Activated T-helper 1 cell treated with anti-CD3 and anti-CD28 coated beads, Interleukin-12 subunit alpha, Interleukin-12 subunit beta, Interleukin-2, Interleukin-4 antibody, amounts not matched to agents 30 ng/mL and 10 ng/mL and 1 ng/mL, durations not matched to agents 14 hours and 24 hours and 36 hours (primary cell): ENCODE measurements at places on chromosomes 7 and 10.

- H3K4me3 ChIP-seq = no peak overlapping the region
- H3K4me1 ChIP-seq = no peaks in the 10 kb centered on the region
- no peak for DNase-seq
- no peaks in the 10 kb centered on the region for H3K27me3 ChIP-seq
Measured at GRCh38 chr7:11552676-11553296, 279.2 kb downstream of the THSD7A start.

GRCh38 chr7:127820732-127821085 is 168.7 kb downstream of the SND1 start:
- peak overlapping the region; percentile 37 for H3K27ac ChIP-seq
- H3K36me3 ChIP-seq = peaks cover 7% of the 10 kb centered on the region
- H3K4me1 ChIP-seq = peaks cover 42% of the 10 kb centered on the region
- H3K27me3 ChIP-seq = no peaks in the 10 kb centered on the region
- no peak for DNase-seq

DNA sequence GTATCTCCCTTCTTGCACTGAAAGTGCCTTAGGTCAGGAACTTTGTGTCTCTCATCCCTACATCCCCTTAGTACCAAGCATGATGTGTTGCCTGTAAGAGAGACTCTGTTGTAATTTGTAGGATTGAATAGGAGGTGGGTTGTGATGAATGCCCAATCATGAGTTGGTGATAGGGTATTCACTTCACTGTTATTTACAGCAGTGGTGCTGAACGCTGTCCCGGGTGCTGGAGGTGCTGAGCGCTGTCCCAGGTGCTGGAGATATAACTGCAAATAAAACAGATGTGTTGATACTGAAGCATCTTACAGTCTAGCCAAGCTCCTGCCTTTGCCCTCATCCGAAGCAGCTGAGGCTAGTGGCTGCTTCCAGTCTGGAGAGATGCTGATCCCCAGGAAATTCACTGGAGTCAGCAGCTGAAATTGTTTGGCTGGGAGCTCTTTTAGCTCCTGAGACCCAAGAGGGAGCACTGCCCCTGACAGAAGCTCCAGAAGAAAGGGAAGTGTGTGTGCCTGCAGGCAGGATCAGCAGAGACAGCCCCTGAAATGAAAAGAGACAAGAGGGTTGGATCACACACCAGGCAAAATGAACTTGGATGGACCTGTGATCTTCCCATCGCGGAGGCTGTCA is 183.4 kb downstream of the SORCS3 start:
- no peaks in the 10 kb centered on the region for H3K4me1 ChIP-seq
- no peak overlapping the region for H3K4me3 ChIP-seq
- DNase-seq = no peak
- H3K27me3 ChIP-seq = no peaks in the 10 kb centered on the region
- no peak overlapping the region for H3K27ac ChIP-seq

GRCh38 chr10:21989453-21990154 is 13.9 kb downstream of the DNAJC1 start:
- H3K4me3 ChIP-seq = no peak overlapping the region
- DNase-seq = no peak
- H3K36me3 ChIP-seq = peaks cover 2% of the 10 kb centered on the region

DNA sequence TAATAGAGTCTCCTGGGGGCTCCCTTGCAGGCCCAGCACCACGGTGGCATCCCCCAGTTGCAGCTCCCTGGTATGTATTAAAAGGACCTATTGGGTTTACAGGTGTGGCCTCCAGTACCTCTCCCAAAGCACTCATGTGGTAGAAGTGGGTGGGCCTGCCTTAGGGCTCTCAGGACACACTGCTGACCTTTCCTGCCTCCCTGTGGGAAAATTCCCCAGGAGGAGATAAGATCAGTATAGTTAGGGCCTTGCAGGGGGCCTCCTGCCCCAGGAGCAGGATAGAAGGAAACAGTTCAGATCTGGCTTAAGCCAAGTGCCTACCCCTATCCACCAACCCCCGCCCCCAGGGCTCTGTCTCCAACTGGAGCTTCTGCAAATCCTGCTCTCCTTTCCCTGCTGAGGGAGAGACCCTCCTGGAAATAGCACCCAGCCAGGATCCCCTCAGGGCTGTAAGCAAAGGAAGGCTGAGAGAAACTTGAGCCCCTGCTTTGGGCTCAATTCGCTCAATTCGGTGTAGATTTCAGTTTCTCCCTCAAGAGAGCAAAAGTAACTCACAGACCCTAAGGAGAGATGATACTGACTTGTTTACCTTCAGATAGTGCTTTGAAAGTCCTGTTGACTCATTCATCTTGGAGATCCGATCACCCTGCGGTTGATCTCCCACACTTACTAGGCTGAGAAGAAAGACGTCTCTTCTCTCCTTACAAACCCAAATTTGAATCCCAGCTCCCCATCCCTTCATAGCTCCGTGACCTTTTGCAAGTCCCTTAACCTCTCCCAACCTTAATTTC is 130.6 kb downstream of the WDR11 start:
- no peak overlapping the region for H3K27ac ChIP-seq
- no peak for DNase-seq
- no peaks in the 10 kb centered on the region for H3K4me1 ChIP-seq
- H3K27me3 ChIP-seq = peaks cover 28% of the 10 kb centered on the region

DNA sequence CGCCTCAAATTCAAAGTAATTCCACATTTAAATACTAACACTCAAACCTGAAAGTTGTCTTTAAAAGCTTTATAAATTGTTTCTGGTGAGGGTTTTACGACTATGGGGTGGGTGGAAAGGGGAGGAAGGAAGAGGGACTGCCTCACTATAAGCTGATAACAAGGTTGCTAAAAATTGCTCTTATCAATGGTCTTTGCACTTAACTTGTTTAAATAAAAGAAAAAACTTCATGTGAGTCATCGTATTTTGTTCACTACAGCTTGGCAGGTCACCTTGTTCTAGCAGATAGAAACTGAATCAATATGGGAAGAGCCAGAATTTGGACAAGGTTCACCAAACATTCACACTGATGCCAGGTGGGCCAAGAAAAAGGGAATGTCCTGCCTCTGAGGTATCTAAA is 129.2 kb downstream of the TES start:
- no peak overlapping the region for H3K27ac ChIP-seq
- peaks cover 13% of the 10 kb centered on the region for H3K27me3 ChIP-seq
- DNase-seq = no peak
- H3K36me3 ChIP-seq = no peaks in the 10 kb centered on the region
- H3K4me1 ChIP-seq = no peaks in the 10 kb centered on the region

DNA sequence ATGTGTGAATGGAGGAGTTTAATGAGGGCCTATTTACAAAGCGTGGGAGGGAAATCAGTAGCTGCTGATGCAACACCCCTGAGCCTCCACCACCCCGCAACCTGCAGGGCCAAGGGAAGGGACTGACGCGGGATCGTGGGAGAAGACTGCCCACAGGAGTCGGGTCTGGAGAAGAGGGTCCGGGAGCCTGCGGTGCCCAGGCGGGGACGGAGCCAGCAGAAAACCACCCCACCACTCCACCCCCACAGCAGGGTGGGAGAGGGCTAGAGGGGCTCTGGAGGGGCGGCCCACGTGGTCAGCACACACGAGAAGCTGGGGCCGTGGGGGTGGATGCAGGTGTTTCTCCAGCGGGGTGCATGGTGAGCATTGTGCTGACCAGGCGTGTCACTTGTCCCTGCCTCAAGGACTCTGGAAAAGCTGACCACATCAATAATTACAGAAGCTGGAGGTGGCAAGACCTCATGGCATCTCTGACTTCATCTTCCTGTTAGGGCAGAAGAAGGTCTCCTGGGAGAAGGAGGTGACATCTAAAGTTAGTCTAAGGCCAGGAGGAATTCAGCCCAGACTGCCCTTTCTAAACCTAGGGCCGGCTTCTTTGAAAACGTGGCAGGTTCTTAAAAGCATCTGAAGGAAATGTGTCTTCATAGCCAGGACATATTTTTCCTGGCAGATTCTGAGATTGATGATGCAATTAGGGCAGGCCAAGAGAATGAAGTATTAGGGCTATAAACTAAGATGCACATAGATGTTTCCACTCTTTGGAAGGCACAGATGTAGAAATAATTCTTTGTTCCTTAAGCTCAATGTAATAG is 150.9 kb downstream of the RGS10 start:
- no peak overlapping the region for H3K27ac ChIP-seq
- H3K27me3 ChIP-seq = no peaks in the 10 kb centered on the region
- H3K36me3 ChIP-seq = peaks cover 21% of the 10 kb centered on the region
- H3K4me3 ChIP-seq = no peak overlapping the region

DNA sequence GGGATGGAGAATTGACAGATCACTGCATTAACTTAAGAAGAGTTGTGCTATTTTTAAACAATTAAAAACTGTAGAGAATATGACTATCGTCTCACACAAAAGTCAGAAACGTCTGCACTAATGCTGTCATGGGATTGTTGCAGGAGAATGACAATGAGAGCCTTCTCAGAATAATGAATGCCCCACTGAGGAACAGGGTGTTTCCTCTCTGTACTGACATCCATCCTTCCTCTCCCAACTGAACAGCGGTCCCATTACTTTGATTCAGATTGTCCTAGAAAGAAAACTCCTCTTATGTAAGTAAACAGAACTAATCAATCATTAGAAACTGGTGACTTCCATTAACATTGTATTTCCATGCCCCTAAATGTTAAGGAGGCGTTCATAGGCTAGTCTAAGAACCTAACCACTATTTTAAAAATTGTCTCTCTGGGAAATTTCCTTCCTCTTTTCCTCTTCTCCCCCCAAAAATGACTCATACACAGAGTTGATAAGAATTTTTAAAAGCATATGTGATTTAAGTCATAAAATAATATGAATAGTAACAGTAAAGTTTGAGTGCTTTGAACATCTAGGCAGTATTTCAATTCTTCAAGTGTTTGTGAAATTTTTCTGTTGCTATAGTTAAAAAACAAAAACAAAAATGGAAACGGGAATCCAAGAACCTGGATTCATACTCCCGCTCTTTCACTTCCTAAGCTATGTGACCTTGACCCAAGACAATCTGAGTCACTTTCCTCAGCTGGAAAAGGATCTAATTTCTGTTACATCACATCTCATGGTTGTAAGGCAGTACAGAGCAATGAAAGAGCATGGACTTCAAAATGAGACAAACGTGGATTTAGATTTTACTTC is 12.7 kb upstream of the MACC1 start:
- H3K4me3 ChIP-seq = no peak overlapping the region
- H3K27ac ChIP-seq = no peak overlapping the region
- DNase-seq = no peak

- no peaks in the 10 kb centered on the region for H3K36me3 ChIP-seq
- H3K27me3 ChIP-seq = peaks cover 8% of the 10 kb centered on the region
- DNase-seq = no peak
- no peak overlapping the region for H3K4me3 ChIP-seq
- H3K27ac ChIP-seq = no peak overlapping the region
Measured at GRCh38 chr10:12500381-12501303, 151.3 kb downstream of the CAMK1D start.

DNA sequence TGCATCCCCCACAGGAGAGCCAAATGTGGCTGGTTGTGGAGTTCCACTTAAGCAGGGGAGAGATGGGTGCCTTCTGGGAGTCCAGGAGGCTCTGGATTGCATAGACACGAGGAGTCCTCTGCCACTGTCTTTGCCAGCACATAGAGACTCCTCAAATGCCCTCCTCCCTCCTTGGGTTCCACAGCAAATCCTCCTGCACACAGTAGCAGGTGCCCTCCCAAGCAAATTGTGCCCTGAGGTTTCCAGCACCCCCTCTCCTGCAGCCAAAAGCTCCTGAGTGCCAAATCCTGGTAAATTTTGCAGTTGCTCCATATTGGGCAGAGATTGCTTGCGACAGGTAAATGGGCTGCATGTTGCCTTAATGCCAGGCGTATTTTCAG is 5.8 kb downstream of the EVX1 start:
- H3K27me3 ChIP-seq = peaks cover 86% of the 10 kb centered on the region
- H3K27ac ChIP-seq = no peak overlapping the region
- no peaks in the 10 kb centered on the region for H3K36me3 ChIP-seq
- DNase-seq = no peak
- H3K4me1 ChIP-seq = no peaks in the 10 kb centered on the region

DNA sequence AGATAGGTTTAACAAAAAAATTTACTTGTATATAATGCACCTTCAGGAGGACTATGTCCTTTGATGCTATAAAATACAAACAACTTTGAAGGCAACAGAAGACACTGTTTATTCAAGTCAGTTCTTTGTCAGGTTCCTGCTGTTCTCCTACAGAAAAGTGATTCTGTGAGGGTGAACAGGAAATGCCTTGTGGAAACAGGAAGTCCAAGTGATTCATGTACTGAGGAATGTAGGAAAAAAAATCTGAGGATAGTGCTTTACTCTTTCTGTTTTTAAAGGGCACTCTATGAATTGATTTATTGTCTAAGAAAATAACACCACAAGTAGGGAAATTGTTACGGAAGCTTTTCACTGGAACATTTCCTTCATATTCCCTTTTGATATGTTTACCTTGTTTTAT is 171.9 kb downstream of the HDAC9 start:
- no peak overlapping the region for H3K27ac ChIP-seq
- DNase-seq = no peak
- no peak overlapping the region for H3K4me3 ChIP-seq

GRCh38 chr7:138374119-138374693 is 85.9 kb upstream of the TRIM24 start:
- no peak for DNase-seq
- H3K4me1 ChIP-seq = no peaks in the 10 kb centered on the region
- no peak overlapping the region for H3K4me3 ChIP-seq
- no peak overlapping the region for H3K27ac ChIP-seq
- no peaks in the 10 kb centered on the region for H3K27me3 ChIP-seq
- no peaks in the 10 kb centered on the region for H3K36me3 ChIP-seq

GRCh38 chr10:46090258-46090812 is 44.3 kb upstream of the MSMB start:
- DNase-seq = no peak
- no peak overlapping the region for H3K4me3 ChIP-seq
- H3K27me3 ChIP-seq = peaks cover 2% of the 10 kb centered on the region
- H3K4me1 ChIP-seq = peaks cover 6% of the 10 kb centered on the region
- H3K36me3 ChIP-seq = no peaks in the 10 kb centered on the region
- H3K27ac ChIP-seq = no peak overlapping the region

DNA sequence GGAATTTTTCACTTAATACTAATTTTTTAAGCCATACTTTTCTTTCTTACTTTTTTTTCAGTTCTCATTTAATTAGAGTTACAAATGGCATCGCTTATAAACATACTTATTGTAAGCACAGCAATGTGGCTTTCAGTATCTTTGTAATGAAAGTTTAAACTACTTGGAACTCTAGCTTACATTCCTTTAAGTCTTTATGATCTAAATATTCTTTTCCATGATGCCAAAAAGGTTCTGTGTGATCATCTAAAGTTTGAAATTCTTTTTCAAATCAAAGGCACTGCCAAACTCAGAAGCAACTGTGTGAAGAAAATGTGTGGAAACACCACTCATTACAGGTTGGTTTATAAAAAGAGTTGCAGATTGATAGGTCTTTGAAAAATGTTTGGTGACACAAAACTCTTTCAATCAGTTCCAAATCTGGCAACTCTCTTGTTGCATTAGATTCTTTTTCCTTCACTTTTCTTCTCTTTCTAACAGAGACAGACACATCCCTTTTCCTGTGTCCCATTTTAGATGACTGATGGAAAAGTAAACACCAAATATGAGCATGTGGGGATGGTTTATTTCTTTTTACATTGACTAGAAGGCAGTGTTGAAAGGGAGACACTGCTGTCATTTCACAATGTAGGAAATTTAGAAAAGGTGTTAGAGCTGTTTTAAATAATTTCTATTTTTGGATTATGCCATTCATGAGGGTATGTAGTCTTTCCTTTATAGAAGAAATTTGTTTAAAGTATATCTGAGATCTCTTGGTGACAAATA is 392.3 kb downstream of the SUGCT start:
- H3K27ac ChIP-seq = no peak overlapping the region
- no peaks in the 10 kb centered on the region for H3K4me1 ChIP-seq
- no peak overlapping the region for H3K4me3 ChIP-seq
- no peak for DNase-seq
- no peaks in the 10 kb centered on the region for H3K36me3 ChIP-seq
